ENCODE measurements at places on chromosomes 3 and 15. TPM values are rescaled to one million over a fixed set of nuclear protein-coding genes. Genes with fewer than 3 reads are reported as not detected.

DNA sequence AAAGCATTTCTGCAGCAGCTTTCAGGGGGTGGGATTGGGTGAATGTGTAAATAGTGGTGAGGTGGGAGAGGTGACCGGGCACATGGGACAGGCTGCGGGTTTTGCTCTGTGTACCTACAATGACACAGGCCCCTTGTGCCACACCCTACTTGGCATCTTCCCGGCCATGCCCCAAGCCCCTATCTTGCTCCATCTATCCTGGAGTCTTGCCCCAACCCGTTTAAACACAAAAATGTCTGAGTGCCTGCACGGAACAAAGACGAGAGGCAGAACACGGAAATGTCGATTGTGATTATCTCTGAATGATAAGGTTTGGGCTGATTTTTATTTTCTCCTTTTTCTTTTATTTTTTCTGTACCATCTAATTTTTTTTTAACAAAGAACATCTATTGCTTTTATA, 46.0 kb upstream of the SLC6A1 start:
- DNase-seq: no peak

DNA sequence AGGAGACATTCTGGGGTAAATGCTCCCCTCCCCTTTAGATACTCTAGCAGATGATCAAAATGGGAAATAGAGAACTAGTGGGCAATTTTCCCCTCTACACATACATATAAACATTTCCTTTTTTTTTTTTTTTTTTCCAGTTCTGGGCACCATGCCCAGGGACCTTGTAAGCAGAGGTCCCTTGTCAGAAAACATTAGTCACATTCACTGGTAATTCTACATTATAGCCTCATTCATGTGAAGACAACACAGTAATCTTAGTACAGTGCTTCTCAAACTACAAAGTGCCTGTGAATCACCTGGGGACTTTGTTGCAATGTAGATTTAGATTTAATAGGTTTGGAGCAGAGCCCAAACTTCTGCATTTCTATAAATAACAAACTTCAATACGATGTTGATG, 60.1 kb upstream of the ACTC1 start:
- no peak for DNase-seq

Gene STIMATE
- 6.6 TPM for total RNA-seq

DNA sequence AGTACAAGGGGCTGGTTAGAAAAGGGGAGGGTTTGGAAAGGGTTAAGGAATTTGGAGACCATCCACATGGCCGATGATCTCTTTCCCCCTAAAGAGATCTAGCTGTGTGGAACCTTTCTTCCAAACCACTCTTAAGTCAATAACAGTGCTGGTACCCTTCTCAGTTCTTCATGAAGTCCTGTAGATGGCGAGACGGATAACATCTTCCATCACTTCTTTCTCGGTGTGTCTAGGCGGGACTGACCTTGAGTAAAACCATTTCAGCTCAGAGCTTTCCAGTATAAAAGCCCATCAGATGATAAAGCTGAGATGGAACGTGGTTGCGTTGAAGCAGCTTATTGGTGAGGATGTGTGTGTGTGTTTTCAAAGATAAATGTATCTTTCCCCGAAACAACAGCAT, 151.5 kb upstream of the BHLHE40 start:
- no peak for DNase-seq

- DNase-seq: no peak
Measured at GRCh38 chr15:41610048-41610447, 50.2 kb upstream of the MGA start.

GRCh38 chr3:71547249-71548198, 36.0 kb downstream of the FOXP1 start:
- DNase-seq: no peak
